Suprapubic skin (tissue), 4 donors: ENCODE measurements at places on chromosomes 5 and 9. TPM values are rescaled to one million over a fixed set of nuclear protein-coding genes. Genes with fewer than 3 reads are reported as not detected.

GRCh38 chr5:34570721-34571676, 85.1 kb upstream of the RAI14 start:
- no peak overlapping the region for H3K27ac ChIP-seq
- no peak for DNase-seq
- H3K36me3 ChIP-seq = no peaks in the 10 kb centered on the region

- peak overlapping the region; percentile 72 for H3K27ac ChIP-seq
- DNase-seq = no peak
- H3K4me3 ChIP-seq = peak overlapping the region; percentile 70
- no peaks in the 10 kb centered on the region for H3K36me3 ChIP-seq
- H3K27me3 ChIP-seq = peaks cover 11% of the 10 kb centered on the region
Measured at GRCh38 chr5:113489299-113489698, 1.0 kb upstream of the MCC start.

Gene CLIC3
- 120 TPM for total RNA-seq

Gene CAVIN4
- total RNA-seq = not detected

DNA sequence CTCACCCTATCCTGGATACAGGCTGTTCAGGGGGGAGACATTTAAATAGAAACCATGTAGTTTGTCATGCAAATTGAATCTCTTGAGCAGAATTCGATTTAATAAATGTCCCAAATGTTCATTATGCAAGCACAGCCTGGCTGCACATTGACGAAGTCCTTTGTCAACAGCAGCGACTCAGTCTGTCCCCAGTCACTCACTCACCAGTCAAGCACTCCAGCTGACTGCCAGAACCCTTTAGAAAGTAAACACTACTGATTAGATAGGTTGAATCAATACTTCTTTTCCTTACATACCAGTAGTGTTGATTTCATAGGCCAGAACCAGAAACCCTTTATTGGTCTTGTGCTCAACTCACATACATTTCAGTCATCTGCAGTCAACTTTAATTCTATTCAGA, 27.5 kb downstream of the CDH6 start:
- H3K36me3 ChIP-seq = no peaks in the 10 kb centered on the region
- H3K4me1 ChIP-seq = no peaks in the 10 kb centered on the region
- no peak overlapping the region for H3K27ac ChIP-seq
- DNase-seq = no peak

- H3K4me3 ChIP-seq = peak overlapping the region; percentile 48
- DNase-seq = no peak
- no peaks in the 10 kb centered on the region for H3K27me3 ChIP-seq
- H3K4me1 ChIP-seq = peaks cover 2% of the 10 kb centered on the region
- H3K36me3 ChIP-seq = no peaks in the 10 kb centered on the region
Measured at GRCh38 chr5:75656311-75657003, 45.2 kb downstream of the ANKDD1B start.

Gene TMEM252
- total RNA-seq = not detected

DNA sequence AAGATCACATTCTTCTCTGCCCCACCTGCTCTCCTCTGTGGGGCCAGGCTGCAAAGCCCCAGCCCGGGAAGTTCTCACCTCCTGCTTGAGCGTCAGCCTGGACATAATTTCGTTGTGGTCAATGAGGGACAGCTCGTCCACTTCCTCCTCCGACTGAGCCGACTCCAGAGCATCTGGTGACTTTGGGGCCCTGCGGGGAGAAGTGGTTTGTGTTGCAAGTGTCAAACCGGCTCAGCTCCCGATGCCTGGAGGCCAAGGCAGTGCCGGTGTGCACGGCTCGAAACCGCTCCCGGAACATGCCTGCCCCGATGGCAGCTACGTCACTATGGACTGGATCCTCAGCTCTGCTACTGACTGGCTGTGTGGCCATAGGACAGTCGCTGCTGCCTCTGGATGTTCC, 52.8 kb downstream of the PRRT1B start:
- no peaks in the 10 kb centered on the region for H3K27me3 ChIP-seq
- no peak overlapping the region for H3K4me3 ChIP-seq
- no peak for DNase-seq
- H3K27ac ChIP-seq = no peak overlapping the region

Gene ADRB2
- total RNA-seq = 68.8 TPM

Gene SLC34A3
- total RNA-seq = not detected

GRCh38 chr9:79917421-79917820, 345.7 kb downstream of the TLE4 start:
- H3K4me3 ChIP-seq = no peak overlapping the region
- no peaks in the 10 kb centered on the region for H3K36me3 ChIP-seq
- H3K27me3 ChIP-seq = no peaks in the 10 kb centered on the region
- H3K27ac ChIP-seq = no peak overlapping the region
- H3K4me1 ChIP-seq = no peaks in the 10 kb centered on the region
- no peak for DNase-seq

Gene ANKRD18A
- total RNA-seq = 39.0 TPM

GRCh38 chr9:106403081-106403480, 459.9 kb upstream of the ZNF462 start:
- no peaks in the 10 kb centered on the region for H3K4me1 ChIP-seq
- DNase-seq = no peak
- H3K4me3 ChIP-seq = no peak overlapping the region
- H3K27me3 ChIP-seq = no peaks in the 10 kb centered on the region
- no peak overlapping the region for H3K27ac ChIP-seq
- H3K36me3 ChIP-seq = no peaks in the 10 kb centered on the region

DNA sequence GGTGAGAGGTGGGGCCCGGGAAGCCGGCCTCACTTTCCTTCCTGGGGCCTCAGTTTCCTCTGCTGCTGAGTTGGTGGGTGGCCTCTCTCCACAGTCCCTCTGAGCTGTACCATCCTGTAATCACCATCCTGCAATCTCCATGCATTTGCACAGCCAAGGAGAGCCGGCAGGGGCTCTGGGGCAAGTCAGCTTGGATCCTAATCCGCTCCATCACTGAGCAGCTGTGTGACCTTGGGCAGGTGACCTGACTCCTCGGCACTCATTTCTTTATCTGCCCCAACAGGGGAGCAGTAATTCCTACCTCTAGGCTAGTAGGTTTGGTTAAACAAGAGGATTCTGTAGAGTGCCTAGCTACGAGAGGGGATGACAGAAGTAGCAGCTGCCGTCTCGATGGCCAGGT, 88.2 kb upstream of the ZNF618 start:
- H3K4me3 ChIP-seq = no peak overlapping the region
- no peaks in the 10 kb centered on the region for H3K36me3 ChIP-seq
- H3K27me3 ChIP-seq = no peaks in the 10 kb centered on the region
- no peak for DNase-seq

- H3K36me3 ChIP-seq = no peaks in the 10 kb centered on the region
- H3K4me3 ChIP-seq = no peak overlapping the region
- H3K27me3 ChIP-seq = no peaks in the 10 kb centered on the region
- H3K4me1 ChIP-seq = peaks cover 3% of the 10 kb centered on the region
- H3K27ac ChIP-seq = no peak overlapping the region
Measured at GRCh38 chr5:56686337-56687195, 128.8 kb upstream of the MAP3K1 start.

DNA sequence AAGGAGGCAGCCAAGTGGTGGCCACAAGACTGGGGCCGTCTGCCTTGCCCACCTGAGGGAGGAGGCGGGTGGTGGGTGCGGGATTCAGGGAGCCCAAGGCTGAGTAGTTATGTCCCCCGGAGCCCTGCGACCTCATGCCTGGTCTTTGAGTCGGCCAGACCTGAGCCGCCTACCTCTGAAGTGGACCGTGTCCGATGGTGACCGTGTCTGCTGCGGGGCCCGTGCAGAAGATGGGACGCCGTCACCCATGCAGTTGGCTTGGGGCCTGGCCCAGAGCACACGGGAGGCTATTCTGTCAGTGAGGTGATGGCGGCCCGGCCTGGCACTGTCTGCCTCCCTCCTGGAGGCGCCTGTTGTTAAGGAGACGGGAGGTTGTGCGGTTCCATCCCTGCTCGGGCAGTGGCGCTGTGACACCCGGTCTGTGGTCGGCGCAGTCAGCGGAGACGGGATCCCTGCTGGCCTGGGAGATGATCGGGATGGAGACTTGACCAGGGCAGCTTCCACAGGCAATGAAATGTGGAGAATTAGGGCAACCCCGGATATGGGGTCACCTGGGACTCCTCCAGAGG, 62.5 kb upstream of the FCN2 start:
- peaks cover 66% of the 10 kb centered on the region for H3K36me3 ChIP-seq
- peaks cover 2% of the 10 kb centered on the region for H3K4me1 ChIP-seq
- DNase-seq = no peak
- H3K27ac ChIP-seq = no peak overlapping the region
- H3K4me3 ChIP-seq = no peak overlapping the region
- no peaks in the 10 kb centered on the region for H3K27me3 ChIP-seq

- H3K4me3 ChIP-seq = no peak overlapping the region
- peaks cover 97% of the 10 kb centered on the region for H3K36me3 ChIP-seq
- no peaks in the 10 kb centered on the region for H3K4me1 ChIP-seq
Measured at GRCh38 chr9:128972956-128973355, 25.5 kb downstream of the NUP188 start.

Gene SOHLH1
- not detected for total RNA-seq

- peaks cover 6% of the 10 kb centered on the region for H3K4me1 ChIP-seq
- no peaks in the 10 kb centered on the region for H3K27me3 ChIP-seq
Measured at GRCh38 chr9:112849363-112849922, 41.2 kb downstream of the SLC46A2 start.

- no peak for DNase-seq
- no peak overlapping the region for H3K27ac ChIP-seq
- no peak overlapping the region for H3K4me3 ChIP-seq
- H3K36me3 ChIP-seq = no peaks in the 10 kb centered on the region
- H3K4me1 ChIP-seq = peaks cover 15% of the 10 kb centered on the region
Measured at GRCh38 chr5:34524123-34524522, 132.0 kb upstream of the RAI14 start.

DNA sequence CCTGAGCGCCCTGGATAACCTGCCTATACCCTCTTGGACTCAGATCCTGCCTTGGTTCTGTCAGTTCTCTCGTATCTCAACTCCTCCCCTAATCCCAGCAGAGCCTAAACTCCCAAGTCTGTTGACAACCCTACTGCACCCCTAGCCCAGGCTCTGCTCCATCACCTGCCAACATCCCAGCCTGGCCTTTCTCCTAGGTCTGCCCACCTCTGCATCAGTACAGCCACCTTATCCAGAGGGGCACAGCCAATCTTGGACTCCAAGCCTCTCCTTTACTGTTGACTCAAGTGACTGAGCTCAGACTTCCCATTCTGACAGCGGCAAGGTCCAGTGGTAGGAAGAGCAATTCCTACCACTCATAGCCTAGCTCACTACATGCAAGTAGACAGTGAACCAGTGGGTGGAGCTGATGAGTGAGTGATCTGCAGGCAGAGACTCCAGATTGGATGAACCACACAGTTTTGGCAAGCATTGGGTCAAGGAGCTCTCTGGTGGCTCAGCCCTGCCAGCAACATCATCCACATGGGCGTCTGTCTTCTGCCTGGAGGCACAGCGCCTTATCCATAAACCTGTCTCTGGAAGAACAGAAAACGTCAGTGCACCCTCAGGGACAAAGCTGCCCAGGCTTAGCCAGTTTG, 26.5 kb downstream of the TRMO start:
- H3K27me3 ChIP-seq = no peaks in the 10 kb centered on the region
- peaks cover 5% of the 10 kb centered on the region for H3K4me1 ChIP-seq
- no peak for DNase-seq
- H3K27ac ChIP-seq = no peak overlapping the region
- H3K4me3 ChIP-seq = no peak overlapping the region
- no peaks in the 10 kb centered on the region for H3K36me3 ChIP-seq

Gene PLAC8L1
- not detected for total RNA-seq

Gene PIP5K1B
- 1.7 TPM for total RNA-seq

- no peak overlapping the region for H3K4me3 ChIP-seq
- H3K27ac ChIP-seq = no peak overlapping the region
- H3K36me3 ChIP-seq = no peaks in the 10 kb centered on the region
- H3K4me1 ChIP-seq = peaks cover 21% of the 10 kb centered on the region
Measured at GRCh38 chr9:27154908-27155307, 45.9 kb downstream of the TEK start.

DNA sequence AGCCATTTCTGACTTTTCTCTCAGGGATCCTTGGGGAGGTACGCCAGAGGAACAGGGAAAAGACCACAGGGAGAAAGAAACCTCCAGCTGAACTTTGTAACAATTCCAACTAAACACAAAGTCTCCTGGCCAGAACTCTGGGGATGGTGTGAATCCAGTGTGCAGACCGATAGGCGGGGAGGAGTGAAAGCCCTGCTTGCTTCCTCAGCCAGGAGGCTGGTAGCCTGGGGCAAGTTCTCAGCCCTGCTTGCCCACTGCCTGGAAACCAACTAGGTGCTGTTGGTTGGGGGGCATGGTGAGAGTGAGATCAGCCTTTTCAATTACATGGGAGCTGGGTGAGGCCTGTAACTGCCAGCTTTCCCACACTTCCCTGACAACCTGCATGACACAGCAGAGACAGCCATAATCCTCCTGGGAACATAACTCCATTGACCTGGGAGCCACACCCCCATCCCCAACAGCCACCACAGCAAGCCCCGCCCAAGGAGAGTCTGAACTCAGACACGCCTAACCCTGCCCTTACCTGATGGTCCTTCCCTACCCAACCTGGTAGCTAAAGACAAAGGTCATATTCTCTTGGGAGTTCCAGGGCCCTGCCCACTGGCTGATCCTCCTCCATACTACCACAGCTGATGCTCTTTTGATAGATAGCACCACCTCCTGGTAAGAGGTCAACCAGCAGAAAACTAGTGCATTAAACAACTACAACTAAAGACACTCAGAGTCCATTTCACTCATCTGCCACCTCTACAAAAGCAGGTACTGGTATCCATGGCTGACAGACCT, 100.1 kb upstream of the TNFAIP8 start:
- no peaks in the 10 kb centered on the region for H3K4me1 ChIP-seq
- no peaks in the 10 kb centered on the region for H3K27me3 ChIP-seq
- DNase-seq = no peak
- H3K36me3 ChIP-seq = peaks cover 13% of the 10 kb centered on the region
- no peak overlapping the region for H3K27ac ChIP-seq
- no peak overlapping the region for H3K4me3 ChIP-seq

Gene LHFPL2
- 10.3 TPM for total RNA-seq

Gene LCN9
- not detected for total RNA-seq

DNA sequence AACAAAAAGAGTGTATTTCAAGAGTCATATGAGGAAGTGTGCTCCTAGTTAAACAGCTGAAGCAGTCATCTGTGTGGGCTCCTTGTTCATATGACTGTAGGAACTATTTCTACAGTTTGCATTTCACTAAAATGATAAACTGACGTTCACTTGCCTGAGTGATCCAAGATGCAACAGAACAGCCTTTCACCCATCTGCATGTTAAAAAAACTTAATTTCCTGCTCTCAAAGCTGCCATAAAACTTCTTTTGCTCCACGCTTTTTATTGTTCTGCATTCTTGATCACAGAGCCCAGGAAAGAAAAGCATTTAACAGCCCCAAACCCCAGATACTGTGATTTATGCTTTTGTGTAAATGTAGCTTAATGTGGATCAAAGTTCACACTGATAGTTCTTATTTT, 43.9 kb downstream of the ZNF608 start:
- H3K36me3 ChIP-seq = no peaks in the 10 kb centered on the region
- no peak overlapping the region for H3K27ac ChIP-seq
- peaks cover 34% of the 10 kb centered on the region for H3K4me1 ChIP-seq
- no peaks in the 10 kb centered on the region for H3K27me3 ChIP-seq
- DNase-seq = no peak
- H3K4me3 ChIP-seq = no peak overlapping the region
